ENCODE measurements at places on chromosomes 16 and 17.
A peak's percentile ranks its signal among the peaks of the same experiment; 100 is the strongest.

GRCh38 chr17:48153691-48154358, 46.3 kb downstream of the SNX11 start:
- no peak for DNase-seq

DNA sequence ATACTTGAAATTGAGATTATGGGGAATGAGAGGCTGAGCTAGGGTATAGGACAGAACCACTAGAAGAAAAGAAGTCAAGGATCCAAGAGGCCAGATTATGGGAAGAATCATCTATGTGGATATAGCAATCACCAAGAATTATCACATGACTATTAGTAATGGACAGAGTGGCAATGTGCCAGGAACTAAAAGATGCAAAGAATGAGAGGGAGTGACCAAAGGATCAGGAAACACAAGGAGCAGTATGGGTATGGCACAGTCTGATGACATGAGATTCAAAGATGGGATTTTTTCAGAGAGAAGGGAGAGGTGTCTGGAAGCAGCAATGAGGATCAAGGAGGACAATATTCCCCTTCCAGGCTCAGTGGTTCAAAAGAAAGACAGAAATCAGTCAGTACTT, 212.2 kb downstream of the AATF start:
- no peak for DNase-seq

GRCh38 chr16:87441886-87442580, 49.9 kb downstream of the MAP1LC3B start:
- no peak for DNase-seq

DNA sequence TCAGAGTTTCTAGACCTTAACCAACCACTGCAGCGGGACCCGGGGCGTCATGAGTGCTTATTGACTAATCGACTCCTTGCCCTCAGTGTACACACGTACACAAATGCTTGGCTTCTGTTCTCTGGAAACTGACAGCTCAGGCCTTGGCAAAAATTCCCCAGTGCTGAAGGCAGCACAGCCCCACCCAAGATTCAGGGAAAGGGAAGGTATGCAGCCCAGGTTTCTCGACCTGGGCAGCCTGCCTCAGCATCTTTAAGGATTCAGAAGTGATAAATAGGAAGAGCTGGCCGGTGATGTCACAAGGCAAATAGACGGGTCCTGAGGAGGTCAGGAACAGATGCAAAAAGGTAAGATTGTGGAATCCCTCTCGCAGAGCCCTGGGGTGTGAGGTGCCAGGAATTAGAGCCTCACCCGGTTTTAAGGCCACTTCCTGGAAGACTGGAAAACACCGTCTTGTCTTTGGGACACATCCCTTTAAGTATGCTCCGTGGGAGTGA, 9.0 kb upstream of the CDH3 start:
- no peak for DNase-seq

DNA sequence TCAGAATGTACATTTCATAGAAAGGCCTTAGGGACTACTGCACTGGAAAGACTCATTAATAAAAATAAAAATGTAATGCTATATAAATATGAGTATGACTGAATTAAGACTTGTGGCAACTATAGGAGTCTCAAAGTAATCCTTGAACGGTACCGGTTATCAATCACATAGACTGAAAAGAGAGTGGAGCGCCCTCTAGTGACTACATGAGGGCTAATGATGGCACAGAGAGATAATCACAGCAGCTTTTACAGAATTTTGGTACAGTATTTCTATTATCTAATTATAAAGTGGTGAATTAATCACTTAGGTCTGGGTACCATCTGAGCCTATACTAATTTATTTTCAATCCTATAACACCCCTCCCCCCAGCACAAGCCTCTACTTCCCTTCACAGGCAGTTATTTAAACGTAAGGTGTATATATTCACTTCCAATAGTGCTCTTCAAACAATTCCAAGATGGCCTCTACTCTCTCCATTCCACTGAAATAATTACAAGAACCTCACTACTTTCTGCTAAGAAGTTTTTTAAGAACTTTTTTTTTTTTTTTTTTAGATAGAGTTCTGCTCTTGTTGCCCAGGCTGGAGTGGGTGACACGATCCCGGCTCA, 40.7 kb upstream of the ANKFY1 start:
- no peak for DNase-seq

DNA sequence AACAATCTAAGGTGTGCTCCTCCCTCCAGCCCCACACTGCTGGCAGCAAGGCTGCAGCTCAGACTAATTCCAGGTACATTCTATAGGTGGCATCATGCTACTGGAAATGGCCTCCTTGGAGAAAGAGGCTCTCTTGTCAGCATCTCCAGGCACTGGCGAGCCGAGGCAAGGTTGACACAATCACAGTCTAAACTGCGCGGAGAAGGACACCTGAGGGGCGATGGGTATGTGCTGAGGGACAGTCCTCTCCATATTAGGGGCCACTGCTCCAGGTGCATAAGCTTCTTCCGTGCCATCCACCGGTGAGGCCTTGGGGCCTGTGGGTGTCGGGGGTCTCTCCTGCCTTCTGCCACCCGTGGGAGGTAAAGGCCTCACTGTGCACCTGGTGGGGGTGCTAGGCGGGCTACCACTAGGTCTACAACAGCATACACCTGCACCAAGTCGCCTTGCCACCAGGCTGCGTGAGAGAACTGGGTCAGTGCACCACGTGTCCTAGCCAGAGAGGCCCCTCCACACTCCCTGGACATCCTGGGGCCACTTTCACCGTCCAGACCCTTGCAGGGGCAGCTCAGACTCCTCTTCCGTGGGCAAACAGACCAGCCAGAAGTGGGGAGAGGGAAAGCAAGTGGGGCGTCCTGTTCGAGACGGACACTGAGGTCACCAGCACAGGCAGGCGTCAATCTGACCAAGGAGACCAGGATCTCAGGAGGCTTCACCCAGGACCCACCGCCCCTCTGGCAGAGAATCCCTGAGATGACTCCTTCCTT, 12.1 kb upstream of the CBX8 start:
- no peak for DNase-seq

GRCh38 chr17:55625521-55625920, 97.1 kb downstream of the TMEM100 start:
- no peak for DNase-seq

- DNase-seq = no peak
Measured at GRCh38 chr16:71687861-71688260, 36.6 kb downstream of the PHLPP2 start.

DNA sequence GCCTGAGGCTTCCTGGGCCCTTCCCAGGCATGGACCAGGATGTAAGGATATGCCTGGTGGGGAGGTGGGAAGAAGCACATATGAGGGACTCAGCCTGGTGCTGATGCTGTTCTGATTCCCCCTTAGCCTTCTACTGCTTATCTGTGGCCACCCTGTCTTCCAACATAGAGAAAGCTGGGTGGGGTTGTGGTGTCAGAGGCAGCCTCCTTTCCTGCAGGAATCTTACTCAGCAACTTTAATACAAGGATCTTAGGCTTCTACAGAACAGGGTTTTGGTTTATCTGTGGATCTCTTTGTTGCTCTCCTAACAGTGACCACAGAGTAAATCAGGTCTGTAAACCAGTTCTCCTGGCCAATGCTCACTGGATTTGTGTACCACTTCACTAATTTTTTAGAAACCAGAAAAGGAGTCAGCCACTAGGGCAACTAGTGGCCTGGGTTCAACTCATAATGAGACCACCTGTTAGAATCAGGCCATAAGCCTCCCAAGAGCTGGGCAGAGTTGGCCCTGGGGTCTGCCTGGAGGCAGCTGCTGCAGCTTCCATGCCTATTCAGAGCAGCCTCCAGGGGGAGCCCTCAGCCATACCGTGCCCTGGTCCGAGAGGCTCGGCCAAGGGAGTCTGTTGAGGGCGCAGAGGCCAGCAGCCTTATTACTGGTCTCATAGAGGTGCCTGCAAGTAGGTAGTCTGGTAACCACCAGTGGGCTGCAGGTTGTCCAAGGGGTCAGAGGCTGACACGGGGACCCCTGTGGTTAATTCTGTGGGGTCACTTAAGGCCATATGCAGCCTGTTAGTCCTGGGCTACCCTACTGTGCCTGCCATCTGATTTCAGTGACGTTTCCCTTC, 7.1 kb downstream of the HAS3 start:
- DNase-seq = no peak

DNA sequence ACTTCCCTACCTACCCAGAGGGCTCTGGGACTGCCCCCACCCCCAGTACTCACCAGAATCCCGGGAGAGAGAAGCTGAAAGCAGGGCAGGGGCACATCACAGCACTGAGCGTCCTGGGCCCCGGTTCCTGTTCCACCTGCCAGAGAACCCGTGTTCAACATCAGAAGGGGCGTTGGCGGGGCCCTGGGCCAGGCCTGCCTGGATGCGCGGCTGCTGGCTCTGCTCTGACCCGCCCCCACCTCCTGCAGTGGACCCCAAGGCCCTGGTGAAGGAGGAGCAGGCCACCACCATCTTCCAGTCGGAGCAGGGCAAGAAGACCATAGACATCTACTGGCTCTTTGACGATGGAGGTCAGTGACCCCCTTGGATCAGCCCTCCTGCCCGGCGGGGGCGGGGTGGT, 27.7 kb downstream of the SLC12A3 start:
- no peak for DNase-seq

- DNase-seq = no peak
Measured at GRCh38 chr16:66728117-66728787, 23.2 kb downstream of the DYNC1LI2 start.

DNA sequence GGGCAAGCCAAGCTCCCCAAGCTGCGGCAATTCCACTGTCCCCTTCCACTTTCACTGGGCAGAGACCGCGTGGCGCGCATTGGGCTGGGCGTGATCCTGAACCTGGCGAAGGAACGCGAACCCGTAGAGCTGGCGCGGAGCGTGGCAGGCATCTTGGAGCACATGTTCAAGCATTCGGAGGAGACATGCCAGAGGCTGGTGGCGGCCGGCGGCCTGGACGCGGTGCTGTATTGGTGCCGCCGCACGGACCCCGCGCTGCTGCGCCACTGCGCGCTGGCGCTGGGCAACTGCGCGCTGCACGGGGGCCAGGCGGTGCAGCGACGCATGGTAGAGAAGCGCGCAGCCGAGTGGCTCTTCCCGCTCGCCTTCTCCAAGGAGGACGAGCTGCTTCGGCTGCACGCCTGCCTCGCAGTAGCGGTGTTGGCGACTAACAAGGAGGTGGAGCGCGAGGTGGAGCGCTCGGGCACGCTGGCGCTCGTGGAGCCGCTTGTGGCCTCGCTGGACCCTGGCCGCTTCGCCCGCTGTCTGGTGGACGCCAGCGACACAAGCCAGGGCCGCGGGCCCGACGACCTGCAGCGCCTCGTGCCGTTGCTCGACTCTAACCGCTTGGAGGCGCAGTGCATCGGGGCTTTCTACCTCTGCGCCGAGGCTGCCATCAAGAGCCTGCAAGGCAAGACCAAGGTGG, 9.8 kb downstream of the SARM1 start:
- DNase-seq = no peak

GRCh38 chr17:7336240-7337175, at the start of gene ACAP1:
Gene ACAP1, plus strand, starts transcription at chr17:7336529. Its CDS starts 206 bp downstream, at chr17:7336735.
- no peak for DNase-seq

GRCh38 chr17:5413682-5414081, 5.8 kb downstream of the NUP88 start:
- DNase-seq = no peak

- DNase-seq = no peak
Measured at GRCh38 chr17:27552276-27552732, 78.7 kb upstream of the LGALS9 start.

DNA sequence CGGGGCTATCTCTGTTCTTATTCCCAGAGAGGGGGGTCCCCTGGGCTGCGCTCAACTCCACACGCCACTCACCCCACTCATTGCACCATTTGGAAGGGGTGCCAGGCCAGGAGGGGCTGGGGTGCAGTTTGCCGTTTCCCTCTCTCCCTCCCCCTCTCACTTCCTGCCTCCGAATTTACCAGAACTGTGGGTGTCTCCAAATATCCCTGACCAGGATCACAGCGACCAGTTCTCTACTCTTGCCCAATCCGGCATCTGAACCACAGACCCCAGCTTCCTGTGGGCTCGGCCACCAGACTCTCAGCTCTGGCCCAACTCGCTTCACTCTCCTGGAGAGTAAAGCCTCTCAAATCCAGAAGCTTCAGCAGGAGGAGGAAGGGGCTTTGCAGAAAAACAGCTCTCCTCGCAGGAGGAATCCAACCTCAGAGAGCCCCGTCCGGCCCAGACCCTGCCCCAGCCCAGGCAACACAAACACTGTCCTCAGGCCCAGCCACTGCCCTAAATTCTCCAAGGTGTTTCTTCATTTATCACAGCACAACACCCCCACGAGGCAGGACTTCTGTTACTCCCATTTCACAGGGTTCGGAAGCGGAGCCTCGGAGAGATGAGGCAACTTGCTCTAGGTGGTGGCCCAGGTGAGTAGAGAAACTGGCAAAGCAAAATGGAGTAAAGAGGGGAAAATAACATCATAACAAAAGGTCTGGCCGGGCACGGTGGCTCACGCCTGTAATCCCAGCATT, 423 bp upstream of the ASGR2 start:
- no peak for DNase-seq

GRCh38 chr17:76255801-76256429, 9.2 kb upstream of the UBALD2 start:
- DNase-seq = no peak

DNA sequence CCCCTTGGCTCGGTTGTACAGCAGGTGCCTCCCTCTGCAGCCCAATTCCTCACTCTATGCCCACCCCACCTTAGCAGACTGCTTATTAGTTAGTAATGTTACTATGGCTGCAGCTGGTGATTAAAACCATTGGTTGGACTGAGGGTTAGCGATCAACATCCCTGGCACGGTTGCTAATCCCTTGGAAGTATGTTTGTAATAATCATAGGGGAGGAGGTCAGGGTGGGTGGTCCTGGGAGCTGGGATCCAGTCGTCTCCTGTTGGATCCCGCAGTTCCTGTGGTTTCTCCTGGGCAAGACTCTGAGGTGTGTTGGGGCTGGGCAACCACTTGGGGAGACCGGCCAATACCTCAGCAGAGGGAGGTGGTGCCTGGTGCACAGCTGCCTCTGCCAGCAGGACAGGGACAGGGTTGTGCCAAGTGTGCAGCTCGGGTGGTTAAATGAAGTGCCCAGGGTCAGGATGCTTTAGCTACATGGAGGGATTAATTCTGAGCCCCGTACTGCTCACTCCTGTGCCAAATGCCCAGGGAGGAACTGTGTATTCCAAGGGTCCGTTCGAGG, 38.0 kb downstream of the FZD2 start:
- no peak for DNase-seq

DNA sequence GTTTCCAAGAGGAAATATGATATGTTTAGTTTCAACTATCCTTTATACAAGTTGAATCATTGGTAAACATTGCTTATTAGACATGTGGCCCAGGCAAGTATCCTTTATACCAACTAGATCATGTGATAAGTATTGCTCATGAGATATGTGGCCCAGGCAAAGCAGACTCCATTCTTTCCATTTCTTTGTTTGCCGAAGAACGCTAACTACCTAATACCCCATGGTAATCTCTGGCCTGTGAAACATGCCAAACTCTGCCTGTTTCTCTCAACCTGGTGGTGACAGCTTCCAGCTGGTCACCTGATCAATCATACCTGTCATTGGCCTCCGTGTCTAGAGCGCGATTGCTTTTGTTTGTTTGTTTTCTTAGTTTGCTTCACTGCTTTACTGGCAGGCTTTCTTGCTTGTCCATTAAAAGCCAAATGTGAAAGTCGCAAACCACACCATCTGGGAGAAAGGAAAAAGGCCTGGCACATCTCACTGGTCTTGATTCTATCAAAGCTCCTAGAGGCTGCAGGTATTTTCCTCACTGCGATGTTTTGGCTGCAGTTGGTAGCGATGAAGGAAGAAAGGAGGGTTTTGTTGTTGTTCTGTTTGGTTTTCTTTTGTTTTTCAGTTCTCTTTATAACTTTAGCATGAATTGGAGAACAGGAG, 686.2 kb downstream of the KCNJ2 start:
- no peak for DNase-seq

- DNase-seq = no peak
Measured at GRCh38 chr17:61302953-61303816, 96.5 kb upstream of the TBX2 start.

- DNase-seq = peak; percentile 14
Measured at GRCh38 chr17:50816771-50817751, 18.3 kb upstream of the WFIKKN2 start.

- DNase-seq = peak; percentile 25
Measured at GRCh38 chr17:64130559-64131001, 636 bp upstream of the ERN1 start.

Measured in substantia nigra (tissue), 51 donors.